ENCODE measurements at places on chromosomes 7 and 10.

DNA sequence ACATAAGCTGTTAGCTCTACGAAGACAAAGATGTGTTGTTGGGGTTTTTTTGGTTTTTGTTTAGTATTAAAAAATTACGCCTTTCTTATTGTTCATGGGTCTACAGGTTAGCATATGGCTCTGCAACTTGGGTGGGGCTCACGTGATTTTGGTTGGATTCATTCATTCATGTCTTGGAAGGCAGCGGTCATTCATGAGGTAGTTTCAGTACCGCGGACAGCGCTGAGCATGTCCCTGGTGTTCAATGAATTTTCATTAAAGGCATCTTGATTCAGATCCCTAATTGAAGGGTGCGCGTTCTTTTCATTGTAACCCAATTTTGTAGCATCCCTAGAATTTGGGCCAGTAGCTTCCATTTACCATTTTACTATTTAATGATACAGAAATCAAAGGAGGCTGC lies 42.9 kb upstream of the TCERG1L start:
- no peak for DNase-seq

DNA sequence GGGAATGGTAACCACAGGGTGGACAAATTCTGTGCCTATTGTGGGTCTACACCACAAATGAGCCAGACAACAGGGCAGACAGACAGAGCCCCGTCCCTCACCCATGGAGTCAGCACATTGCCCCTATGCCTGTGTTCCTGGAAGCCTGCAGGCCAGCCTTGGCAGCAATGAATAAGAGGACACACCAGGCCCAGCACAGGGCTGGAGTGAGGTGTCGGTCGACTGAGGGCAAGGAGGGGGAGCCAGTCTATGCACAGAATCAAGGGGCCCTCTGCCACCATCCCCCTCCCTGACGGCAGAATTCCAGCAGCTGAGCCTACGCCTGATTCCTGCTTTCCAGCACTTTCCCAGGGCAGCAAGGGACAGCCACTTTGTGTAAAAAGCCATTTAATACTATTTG lies 98.2 kb downstream of the CALN1 start:
- no peak for DNase-seq

DNA sequence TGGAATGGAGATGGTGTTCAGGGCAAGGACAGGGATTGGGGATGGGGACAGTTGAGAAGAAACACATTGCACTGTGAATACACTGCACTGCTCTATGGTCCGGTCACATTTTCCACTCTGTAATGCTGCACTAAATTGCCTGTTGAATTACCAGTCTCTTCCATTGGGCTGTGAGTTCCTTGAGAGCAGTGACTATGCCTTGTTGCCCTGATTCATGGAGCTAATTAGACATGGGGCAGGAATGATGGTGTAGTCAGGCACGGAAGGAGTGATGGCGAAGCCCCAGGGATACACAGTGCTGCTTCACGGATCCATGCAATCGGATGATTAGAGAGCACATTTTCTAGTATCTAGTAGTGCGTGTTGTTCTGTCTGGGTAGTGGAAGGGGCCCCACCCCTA lies 25.4 kb upstream of the GPAM start:
- no peak for DNase-seq

- DNase-seq, result no peak
These were observed 239.6 kb downstream of the PHF14 start for GRCh38 chr7:11213266-11213665.

- DNase-seq, result no peak
These were observed 10.9 kb upstream of the RBP3 start for GRCh38 chr10:47337310-47337709.

DNA sequence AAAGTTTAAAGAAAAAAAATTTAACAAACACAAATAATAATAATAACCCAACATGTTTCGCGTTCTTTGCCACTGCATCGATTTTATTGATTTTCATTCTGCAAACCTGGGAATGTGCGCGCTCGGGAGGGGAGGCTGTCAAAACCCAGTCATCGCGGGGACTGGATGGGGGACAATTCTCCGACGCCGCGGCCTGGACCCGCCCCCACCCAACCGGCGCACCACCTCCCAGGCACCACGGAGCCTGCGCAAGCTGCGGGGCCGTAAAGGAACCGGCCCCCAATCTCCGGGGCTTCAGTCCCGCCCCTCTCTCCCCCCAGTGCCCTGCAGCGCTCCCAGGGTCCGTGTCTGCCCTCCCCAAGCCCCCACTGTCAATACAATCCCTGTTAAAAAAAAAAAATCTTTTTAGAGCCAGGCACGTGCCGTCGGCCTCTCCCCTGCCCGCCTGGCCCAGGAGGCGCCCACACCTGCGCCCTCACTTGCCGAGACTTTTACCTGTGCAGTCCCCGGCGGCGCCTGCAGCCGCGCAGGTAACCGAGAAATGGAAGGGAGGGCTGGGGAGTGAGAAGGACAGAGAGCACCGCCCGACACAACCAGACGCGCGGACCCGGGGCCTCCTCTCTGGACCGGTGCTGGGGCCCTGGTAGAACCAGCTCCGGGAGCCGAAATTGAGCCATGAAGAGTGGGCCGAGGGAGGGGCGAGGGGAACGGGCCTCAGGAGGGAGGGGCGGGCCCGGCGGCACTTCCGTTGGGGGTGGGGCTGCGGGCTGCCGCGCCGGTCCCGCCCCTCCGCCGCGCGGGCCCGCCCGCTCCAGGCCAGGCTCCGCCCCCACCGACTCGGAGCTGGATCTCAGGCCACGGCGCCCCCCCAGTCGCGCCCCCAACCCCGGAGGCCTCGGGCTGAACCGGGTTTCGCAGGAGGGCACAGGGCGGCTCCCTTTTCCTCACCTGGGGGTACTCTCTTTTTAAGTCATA lies 7.6 kb upstream of the ZNF503 start:
- no peak for DNase-seq

- no peak for DNase-seq
These were observed 20.1 kb downstream of the TMEM168 start for GRCh38 chr7:112770051-112770450.

- DNase-seq, result no peak
These were observed 3.2 kb downstream of the AKR1B15 start for GRCh38 chr7:134552105-134552504.

- DNase-seq, result no peak
These were observed 44.2 kb downstream of the ZCCHC24 start for GRCh38 chr10:79401015-79401921.

DNA sequence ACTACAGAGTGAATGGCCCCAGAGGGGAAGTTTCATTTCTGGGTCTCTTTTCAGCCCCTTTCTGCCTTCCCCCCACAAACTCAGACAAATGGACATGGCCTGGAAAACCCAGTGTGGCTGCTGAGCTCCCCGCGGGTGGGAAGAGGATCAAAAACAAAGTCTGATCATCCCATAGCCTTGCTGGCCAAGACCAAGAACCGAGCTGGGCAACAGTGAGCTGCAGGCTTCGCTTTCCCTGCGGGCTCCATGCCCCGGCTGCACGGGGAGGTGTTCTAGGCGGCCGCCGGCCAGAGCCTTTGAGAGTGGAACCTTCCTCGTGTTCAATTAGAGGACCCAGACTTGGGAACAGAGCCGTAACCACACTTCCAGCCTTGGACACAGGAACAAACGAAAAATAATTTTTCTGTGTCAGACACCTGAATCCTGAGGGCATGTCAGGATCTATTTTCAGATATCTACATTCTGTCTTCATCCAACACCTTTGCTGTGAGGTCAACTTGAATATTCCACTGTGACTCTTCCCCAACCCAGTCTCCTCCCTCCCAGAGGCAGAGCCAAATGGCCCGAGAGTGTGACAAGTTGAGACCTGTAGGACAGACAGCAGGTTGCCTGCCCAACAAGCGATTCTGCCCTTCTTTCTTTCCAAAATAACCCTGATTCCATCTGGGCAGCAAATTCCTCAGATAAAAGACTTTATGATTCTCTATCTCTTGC lies 26.0 kb downstream of the WDR86 start:
- no peak for DNase-seq

DNA sequence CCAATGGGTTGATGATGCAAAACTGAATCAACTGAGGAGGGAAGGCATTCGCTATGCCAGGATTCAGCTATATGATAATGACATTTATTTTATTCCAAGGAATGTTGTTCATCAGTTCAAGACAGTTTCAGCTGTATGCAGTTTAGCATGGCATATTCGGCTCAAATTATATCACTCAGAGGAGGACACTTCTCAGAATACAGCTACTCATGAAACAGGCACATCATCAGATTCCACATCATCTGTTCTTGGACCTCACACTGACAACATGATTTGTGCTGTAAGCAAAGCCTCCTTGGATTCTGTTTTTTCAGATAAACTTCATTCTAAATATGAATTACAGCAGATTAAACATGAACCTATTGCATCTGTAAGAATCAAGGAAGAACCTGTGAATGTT lies 19.7 kb downstream of the TMEM60 start:
- no peak for DNase-seq

GRCh38 chr7:135828604-135829003 lies 80.0 kb upstream of the FAM180A start:
- no peak for DNase-seq

DNA sequence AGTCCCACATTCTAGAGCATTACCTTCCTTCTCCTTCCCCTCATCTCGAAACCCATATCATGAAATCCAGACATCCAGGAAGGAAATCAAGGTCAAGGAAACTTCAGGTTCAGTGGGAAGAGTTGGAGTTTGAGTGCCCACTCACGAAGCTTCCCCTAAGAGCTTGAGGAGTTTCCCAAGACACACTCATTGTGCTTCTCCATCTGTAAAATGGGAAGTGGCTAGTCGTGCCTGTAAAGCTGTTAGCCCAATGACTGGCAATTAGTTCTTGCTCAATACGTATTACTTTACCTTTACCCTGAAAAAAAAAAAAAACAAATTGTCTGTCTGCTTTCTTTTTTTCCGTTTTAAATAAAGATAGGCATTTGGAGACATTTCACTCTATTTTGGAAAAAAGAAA lies 42.3 kb downstream of the GPAM start:
- DNase-seq, result no peak

DNA sequence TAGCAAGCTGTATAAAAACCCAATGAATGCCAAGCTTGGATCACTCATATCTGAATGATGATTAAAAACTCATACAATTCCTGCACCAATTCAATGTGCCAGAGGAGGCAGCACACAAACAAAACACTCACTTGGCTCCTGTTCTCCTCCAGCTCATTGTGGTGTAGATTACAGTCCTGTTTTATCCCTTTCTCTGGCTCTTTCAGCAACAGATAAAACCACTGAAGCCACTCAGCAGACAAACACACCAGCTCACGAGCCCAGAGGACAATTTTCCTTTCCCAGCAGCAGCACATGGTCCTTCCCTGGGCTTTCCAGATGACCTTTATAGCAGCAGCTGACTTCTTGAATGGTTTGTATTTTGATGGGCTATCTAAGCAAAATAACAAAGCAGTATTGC lies 107.3 kb upstream of the STARD3NL start:
- no peak for DNase-seq

DNA sequence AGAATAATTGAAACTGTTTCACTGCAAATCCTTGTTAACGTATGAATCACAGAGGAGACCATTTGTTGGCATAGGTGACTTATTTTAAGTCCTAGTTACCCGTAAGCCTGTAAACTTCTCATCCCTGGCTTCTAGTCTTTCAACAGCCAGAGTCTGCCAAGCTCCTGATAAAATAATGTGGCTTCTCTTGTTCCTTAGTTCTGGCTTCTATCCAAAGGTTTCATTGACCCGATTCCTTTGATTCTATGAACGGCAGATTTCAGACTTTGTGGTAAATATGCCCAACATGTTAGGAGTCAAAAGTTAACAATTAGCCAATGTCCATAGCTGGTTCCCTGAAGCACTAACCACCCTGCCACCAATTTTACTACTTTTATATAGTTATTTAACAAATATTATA lies 23.3 kb downstream of the DNAH11 start:
- no peak for DNase-seq

DNA sequence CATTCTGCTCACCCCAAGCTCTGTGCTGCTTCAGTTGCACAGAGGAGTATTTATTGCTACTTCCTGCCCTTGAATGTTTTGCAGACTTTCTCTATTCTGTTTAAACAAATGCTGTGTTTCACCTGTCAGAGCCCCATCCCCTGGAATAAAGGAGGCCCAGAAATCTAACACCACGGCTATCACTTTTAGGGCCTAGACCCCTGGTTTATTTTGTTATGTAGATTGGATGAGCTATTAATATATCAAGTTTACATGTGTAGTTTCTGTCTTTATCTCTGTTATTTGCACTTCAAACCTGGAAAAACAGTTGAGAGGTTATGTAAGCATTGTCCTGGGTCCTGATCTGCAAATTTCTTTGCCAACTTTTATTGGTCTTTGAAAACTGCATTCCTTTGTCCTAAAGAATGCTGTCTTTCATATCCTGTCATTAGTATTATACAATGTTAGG lies 630.1 kb downstream of the PARD3 start:
- no peak for DNase-seq

DNA sequence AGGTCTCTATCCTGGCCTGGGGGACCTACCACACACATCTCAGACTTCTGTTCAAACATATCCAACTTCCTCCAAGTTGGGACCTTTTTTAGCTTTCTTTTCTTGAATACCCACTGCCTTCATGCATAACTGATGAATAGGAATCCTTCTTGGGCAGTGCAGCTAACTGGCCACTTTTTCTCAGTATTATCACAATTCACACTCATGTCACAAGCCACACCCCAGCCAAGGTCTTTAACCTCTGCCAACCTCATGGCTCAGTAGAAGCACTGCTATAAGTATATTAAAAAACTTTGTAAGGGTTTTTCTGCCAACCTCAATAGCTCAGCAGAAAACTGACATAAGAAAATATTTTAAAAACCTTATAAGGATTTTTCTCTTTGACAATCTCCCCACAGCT lies 44.5 kb downstream of the HHEX start:
- DNase-seq, result no peak

DNA sequence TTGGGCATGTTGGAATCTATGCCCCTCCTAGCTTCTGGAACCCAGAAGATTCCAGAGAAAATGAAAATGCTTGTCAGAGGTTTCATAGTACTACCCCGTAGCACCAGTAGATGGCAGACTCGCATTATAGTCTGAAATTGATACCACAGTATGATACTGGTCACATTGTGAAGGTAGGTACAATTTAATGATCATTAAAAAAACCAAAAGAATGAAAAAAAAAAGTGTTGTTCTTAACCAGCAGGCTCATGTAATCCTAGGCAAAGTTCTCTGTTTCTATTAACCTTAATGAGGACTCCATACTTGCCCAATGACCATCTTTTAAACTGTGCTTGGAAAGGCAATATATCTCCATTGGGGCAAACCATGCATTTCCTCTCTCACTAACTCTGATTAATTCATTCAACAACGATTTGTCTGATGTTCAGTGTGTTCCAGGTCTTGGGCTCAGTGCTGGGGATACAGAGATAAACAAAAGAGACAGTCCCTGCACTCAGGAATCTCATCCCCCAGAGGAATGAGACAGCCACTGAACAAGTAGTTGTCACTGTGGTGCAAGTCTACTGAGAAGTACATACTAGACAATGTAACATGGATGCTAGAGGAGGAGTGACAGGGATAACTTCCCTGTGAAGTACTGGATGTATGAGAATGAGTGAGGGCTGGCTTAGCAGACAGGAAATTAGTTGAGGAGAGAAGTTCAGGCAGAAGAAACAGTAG lies 223.5 kb upstream of the PHYHIPL start:
- no peak for DNase-seq

DNA sequence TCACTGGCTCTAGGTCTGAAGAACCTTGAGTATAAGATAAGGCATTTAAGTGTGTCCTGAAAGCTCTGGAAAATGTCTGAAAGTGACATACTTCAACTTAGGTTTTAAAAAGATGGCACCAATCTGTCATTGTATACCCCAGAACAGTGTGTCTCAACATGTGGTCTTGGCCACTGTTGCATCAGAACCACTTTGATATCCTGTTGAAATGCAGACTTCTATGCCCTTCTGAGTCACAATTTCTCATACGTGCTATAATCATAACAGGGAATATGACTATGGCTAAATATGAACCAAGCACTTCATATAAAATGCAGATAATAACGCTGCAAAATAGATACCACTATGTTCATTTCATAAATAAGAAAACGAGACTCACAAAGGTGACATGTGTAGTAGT lies 38.0 kb upstream of the GPAM start:
- DNase-seq, result no peak

Measured in AG09319 (cell line).